ENCODE measurements at places on chromosomes 2 and 18.

GRCh38 chr2:80519121-80519643 is 214.6 kb upstream of the LRRTM1 start:
- no peak for DNase-seq

DNA sequence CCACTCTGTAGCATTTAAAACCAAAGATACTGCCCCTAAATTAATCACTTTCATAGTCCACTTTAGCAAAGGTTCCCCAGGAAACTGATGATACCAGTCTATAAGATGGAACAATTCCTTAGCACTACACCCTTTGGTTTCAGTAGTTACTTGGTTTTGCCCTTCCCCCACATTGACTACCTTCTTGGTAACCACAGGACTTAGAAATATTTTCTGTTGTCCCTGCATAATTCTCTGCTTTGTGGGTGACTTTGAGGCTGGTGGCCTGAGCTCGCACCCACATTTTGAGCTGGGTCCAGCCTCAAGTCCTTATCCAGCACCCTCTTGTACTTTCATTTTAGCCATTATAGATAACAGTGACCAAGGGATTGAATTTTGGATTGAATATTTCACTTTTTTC is 23.1 kb downstream of the ELP2 start:
- no peak for DNase-seq

DNA sequence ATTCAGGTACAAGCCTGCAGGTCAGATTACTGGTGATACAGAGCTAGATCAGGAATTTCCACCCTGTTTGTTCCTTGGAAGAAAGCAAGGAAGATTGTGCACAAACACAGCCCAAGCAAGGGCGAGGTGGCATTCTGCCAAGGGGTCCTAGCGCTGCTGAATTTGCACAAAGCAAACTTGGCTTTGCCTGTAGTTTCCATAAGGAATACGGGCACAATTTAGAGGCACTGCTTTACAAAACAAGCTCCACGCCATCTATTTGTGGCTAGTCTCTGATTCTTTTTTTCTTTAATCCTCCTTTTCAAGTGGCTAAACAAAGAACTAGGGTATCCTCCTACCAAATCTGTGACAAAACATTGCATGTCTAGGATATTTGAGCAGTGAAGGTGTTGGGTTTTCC is 195.5 kb upstream of the ACVR2A start:
- no peak for DNase-seq

- no peak for DNase-seq
Observed at GRCh38 chr2:5074733-5075132, 617.5 kb upstream of the SOX11 start.

DNA sequence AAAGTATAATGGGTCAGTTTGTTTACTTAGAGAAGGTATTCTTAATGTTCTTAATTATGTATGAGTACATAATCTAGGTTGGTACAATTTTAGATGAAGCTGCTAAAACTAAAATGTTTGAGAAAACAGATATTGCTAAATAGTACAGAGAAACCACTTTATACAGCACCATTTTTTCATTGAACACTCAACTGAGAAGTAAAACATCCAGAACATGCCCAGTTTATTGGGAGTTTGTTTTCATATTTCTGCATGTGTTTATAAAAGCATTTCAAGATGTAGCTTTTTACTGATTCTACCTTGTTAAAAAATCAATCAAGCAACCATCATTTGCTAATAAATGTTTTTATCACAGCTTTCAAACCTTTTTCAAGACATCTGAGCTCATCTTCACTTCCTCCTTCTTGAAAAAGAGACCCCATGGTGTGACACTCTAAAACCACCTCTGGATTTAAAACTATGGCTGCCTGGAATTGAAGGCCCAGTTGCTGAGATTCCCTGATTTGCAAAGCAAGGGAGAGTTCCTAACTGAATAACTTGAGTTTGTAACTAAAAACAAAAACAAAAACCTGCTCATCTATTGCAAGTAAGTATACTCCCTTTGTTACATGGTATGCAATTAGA is 585.9 kb downstream of the ZEB2 start:
- no peak for DNase-seq

- DNase-seq: no peak
Observed at GRCh38 chr2:42072349-42073118, 24.7 kb downstream of the PKDCC start.

DNA sequence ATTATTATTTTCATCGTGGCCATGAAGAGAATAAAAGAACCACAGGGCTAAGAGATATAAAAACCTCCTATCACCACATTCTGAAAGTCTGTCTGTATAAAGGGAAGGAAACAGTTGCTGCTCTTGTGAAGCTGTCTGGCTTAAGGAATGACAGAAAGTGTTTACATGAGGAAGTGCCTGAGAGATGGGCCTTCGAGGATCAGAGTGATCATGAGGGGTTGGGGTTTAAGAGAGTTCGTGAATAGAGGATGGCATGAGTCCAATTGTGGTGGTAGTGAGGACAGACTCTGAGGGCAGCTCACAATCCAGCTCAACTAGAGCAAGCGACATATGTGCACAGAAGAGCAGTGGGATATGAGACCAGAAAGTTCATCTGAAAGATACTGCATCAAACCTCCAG is 65.8 kb upstream of the PIEZO2 start:
- DNase-seq: no peak

DNA sequence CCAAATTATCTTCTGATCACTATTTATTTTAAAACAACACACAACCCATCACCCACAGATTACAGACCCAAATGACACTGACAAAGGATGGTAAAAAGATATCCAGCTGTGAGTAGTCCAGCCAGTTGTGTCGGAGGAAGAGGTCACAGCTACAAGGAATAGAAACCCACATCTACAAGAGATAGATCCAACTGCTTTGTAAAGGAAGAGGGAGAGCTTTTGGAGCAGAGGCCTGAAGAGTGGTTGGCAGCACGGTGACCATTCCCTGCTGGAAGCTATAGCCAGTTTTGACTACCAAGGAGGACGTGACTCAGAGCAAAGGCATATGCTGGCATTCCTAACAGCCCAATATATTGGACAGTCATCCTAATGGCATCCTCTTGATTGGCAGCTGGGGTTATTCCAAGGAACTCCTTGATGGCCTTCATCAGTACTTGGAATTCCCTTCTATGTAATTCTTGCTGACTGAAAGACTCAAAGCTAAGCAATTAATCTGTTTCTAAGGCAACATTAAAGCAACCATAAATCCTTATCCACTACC is 17.1 kb downstream of the SLC8A1 start:
- no peak for DNase-seq

DNA sequence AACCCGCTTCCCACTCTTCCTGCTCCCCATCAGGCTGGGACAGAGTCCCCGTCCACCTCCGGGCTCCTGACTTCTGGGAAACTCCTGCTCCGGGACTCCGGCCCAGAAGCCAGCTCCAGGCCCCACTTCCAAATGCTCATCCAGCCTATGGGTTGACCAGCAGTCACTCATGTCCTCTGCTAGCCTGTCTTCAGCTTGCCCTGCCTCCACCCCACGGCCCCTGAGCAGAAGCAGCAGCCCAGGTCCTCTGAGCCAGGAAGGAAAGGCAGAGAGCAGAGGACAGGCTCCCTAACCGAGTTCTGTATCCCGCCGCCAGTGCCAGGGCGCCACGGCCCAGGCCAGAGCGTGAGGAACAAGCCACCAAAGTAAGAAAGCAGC is 86.4 kb upstream of the ID2 start:
- no peak for DNase-seq

DNA sequence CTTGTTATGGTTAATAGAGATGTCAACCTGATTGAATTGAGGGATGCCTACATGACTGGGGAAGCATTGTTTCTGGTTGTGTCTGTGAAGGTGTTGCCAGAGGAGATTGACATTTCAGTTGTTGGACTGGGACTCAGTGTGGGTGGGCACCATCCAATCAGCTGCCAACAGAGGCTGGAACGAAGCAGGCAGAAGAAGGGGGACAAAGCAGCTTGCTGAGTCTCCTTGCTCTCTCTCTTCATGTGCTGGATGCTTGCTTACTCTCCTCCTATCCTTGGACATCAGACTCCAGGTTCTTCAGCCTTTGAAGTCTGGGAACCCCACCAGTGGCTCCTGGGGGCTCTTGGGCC is 22.2 kb upstream of the SMAD4 start:
- DNase-seq: no peak

GRCh38 chr2:55038428-55038827 is 11.8 kb downstream of the RTN4 start:
- DNase-seq: no peak

DNA sequence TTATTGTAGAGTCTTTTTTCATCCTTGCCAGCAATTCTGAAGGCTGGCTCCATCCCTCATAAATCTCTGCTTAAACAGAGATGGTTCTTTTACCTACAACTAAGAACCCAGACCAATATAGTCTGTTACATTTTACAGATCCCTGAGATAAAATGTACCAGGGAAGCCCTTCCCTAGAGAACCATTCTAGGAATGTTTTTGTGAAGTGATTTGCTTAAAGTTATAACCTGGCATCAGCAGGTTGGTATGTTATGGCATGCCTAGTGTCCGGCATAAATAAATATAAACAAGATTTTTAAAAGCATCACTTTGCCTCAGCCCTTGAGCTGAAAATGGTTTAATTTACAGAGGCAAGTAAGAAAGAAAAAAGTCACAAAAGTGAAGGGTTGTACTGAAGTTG is 18.5 kb upstream of the NPAS2 start:
- no peak for DNase-seq

DNA sequence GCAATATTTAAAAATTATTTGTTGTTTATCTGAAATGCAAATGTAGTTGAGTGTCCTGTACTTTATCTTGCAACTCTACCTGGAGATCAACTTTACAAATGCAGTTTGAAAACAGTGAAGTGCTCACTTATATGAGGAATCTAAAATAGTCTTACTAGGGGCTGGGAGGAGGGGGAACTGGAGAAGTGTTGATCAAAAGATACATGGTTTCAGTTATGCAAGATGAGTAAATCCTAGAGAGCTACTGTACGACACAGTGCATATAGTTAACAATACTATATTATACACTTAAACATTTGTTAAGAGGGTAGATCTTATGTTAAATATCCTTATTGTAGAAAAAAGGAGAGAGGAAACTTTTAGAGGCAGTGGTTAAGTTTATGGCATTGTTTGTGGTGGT is 241.9 kb downstream of the BCL11A start:
- no peak for DNase-seq

DNA sequence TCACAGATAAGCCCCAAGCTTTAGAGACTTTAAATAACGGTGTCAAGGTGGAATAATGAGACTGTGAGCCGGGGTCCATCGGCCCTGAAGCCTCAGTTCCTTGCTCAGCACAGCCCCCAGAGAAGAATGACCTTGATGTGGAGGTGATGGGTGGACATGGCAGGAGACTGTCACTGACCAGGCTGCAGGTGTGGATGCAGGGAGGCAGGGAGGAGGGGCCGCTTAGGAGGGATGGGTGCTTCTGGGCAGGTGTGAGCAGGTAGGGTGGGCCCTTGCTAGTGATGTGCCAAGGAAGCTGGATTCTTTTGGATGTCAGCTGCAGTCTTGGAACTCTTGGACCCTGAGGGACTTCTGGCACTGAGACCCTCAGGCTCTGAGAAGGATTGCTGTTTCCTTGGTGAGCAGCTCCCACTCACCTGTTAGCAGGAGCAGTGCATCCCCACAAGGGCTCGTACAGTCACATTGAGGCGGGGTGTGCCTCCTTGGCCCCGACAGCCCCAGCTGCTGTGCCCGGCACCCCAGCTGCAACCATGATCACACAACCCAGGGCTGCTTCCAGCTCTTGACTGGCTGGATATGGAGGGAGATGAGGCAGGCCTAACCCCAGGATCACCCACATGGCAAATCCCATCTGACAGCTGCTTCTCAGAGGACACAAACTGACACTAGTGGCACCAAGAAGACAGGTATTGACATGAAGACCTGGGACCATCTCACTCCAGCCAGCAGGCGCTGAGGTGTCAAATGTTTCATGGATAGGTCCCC is 209.8 kb upstream of the HDAC4 start:
- no peak for DNase-seq

GRCh38 chr18:13105059-13105458 is 113.5 kb upstream of the LDLRAD4 start:
- no peak for DNase-seq

DNA sequence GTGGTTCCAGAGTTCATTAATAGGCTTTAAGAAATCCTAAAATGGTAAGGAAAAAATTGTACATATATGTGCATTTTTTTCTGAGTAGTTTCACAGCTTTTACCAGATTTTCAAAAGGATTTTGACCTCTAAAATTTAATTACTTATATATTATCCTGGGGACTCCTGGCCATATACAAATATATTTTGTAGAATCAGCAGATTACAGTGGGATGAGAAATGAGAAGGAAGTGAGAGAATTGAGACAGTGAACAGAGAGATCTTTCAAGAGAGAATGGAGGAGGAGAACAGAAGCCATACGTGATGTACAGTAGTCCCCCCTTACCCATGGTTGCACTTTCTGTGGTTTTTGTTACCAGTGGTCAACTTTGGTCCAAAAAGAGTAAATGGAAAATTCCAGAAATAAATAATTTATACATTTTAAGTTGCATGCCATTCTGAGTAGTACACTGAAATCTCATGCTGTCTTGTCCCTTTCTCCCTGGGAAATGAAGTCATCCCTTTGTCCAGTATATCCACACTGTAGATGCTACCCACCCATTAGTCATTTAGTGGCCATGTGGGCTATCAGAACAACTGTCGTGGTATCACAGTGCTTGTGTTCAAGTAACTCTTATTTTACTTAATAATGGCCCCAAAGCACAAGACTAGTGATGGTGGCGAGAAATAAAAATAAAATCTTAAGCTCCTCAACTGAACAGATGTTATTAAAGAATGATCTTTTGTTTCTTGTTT is 130.4 kb upstream of the MYO3B start:
- DNase-seq: no peak

DNA sequence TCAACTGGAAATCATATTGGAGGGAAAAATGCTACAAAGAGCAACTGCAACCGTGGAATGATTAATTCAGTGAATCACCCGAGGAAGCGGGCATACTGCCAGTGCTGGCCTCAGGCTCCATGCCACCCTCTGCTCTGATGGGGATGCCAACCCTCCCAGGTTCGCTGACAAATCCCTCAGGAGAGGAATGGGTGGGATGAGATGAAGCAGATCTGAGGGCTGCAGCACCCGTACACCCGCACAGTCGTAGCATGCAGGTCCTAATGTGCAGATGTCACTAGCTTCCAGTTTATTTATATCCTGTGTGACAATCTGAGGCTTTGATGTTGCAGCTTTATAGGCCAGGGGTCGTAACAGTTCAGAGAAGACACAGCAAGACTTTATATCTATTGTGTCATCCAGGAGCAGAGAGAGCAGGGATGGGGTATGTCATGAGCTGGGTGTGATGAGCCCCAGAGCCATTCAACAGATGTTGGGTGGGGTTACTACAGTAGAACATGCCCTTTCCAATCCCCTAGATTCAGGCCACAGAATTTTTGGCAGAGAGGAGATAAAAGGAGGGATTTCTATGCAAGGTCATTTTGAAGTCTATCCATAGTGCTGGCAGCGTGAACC is 44.6 kb downstream of the DPP4 start:
- DNase-seq: no peak

GRCh38 chr18:11258039-11258610 is 108.8 kb upstream of the PIEZO2 start:
- DNase-seq: no peak

- no peak for DNase-seq
Observed at GRCh38 chr2:3598912-3599854, 4.3 kb downstream of the COLEC11 start.

- DNase-seq: no peak
Observed at GRCh38 chr2:241680827-241681599, 5.6 kb downstream of the DTYMK start.
